ENCODE measurements at places on chromosomes 12 and 14.

DNA sequence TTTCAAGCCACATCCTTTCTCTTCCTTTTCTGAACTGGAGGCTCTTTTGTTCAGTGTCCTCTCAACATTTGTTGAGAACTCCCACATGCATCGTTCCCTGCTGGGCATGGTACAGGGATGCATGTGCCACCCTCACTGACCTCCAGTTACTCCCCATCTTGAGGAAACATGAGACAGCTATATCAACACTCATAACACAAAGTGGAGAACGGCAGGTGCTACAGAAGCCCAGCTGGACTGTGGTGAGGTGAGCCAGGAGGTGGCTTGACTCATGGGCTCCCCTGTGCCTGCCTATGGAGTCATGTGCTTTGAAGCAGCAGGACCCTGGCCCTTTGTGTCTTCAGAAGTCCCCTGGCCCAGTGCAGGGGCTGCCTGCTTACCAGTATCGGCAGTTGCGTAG lies 9.7 kb downstream of the MYH6 start:
- DNase-seq: no peak

GRCh38 chr12:117437516-117438255 lies 76.3 kb upstream of the NOS1 start:
- no peak for DNase-seq

- DNase-seq: no peak
Measured at GRCh38 chr14:35865611-35866324, 39.6 kb downstream of the BRMS1L start.

DNA sequence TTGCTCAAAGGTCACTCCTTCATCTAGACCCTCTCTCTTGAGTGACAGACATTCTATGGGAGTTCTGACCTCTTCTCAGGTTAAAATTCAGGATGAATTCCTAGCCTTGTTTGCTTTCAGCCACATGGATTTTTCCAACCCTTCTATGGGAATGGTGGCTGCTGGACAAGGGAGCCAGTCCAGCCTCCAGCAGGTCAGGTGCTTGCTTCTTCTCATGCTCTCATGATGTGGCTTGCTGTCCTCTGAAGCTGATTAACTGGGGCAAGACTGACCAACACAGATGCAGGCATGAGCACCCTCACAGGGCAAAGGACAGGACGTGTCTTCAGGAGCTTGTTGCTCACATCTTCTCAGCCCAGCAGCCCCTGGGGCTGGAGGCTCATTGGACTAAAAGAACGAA lies 97.2 kb upstream of the SLC35F4 start:
- DNase-seq: no peak

GRCh38 chr14:95557832-95558231 lies 23.0 kb downstream of the GLRX5 start:
- DNase-seq: no peak

- DNase-seq: no peak
Measured at GRCh38 chr12:123278101-123278627, 6.5 kb upstream of the CDK2AP1 start.
